ENCODE measurements at places on chromosomes 6 and 20. TPM values are rescaled to one million over a fixed set of nuclear protein-coding genes. Genes with fewer than 3 reads are reported as not detected.

TMC2 gene
- total RNA-seq = not detected

RAB44 gene
- not detected for total RNA-seq

CRISP1 gene
- not detected for total RNA-seq

MOG gene
- not detected for total RNA-seq

FAM209B gene
- total RNA-seq = not detected

Measured in aortic smooth muscle cell (primary cell).